Stimulated activated CD8-positive, alpha-beta memory T cell treated with anti-CD3 and anti-CD28 coated beads, Interleukin-2, amount 100 ng/mL, for 1 hour (primary cell): ENCODE measurements at places on chromosomes 12 and 14.

- DNase-seq: no peak
Measured at GRCh38 chr12:16475521-16475920, 128.1 kb downstream of the MGST1 start.

DNA sequence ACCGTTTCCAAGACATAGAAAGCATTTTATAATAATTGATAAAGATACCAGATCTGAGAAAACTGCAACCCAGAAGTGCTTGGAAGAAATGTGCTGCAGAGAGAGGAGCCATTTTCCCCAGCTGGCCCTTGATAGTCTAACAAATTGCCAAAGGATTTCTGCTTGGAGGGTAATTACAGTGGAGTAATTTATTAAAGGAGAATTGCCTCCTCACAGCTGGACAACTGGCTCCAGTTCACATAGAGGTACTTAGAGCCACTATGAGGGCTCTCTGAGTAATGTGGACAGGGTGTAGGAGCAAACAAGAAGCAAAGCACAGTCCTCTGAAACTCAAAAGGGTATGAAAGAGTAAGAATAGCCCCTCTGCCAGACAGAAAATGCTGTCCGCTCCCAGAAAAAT lies 335.6 kb downstream of the SYT1 start:
- no peak for DNase-seq

DNA sequence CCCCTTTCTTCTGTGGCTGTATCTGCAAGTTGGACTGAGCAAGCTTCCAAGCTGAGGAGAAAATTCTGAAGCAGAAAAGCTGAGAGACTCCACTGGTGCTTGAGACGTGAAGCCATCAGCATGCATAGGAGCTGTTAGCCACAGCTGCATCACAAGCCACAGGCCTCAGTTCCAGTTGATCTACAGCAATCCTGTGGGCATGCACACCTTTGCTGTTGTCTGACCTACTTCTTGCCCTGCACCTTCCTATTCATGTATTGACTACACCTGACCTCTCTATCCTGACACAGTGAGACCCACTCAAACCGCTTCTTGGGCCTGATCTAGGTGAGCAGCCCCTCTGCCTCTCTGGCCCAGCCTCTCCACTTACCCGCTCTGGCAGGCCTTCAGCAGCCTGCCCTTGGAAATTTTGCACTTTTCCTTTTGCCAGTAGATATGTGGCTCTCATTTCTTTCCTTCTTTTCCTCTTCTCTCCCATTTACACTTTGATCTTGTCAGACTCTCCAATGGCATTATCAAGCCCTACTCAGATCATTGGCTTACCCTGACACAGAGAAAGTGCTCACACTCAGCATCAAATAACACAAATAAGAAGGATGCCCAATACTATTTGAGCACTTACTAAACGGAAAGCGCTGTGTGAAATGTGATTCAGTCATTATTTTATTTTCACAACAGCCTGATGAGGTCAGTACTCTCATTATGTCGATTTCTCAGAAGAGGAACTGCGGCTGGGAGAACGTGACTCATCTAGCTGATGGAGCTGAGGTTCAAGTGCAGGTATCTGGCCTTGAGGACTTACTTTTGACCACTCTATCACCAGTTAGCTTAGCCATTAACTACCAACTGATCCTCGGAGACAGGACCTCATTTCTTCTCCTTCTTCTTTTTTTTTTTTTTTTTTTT lies 21.9 kb upstream of the PTGR2 start:
- DNase-seq: no peak

DNA sequence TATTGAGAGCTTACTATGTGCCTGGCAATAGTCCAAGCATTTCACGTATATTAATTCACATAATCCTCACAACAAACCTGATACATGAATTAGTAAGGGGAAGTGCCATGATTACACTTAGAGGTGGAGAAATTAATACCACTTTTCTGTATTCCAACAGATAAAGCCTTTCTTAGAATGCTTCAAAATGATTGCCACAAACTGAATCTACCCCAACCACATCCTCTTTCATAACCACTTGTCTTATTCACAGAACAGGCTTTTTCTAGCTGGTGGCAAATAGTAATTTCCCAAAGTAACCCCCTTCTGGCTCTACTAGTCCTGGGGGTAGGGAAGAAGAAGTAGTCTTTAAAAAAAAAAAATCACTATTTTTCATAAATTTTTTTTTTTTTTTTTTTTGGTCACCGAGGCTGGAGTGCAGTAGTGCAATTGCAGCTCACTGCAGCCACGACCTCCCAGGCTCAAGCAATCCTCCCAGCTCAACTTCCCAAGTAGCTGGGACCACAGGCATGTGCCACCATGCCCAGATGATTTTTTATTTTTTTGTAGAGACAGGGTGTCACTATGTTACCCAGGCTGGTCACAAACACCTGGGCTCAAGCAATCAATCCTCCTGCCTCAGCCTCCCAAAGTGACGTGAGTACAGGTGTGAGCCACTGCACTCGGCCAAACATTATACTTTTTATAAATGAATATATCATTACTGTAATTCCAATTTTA lies 59.0 kb upstream of the ARID2 start:
- DNase-seq: no peak

DNA sequence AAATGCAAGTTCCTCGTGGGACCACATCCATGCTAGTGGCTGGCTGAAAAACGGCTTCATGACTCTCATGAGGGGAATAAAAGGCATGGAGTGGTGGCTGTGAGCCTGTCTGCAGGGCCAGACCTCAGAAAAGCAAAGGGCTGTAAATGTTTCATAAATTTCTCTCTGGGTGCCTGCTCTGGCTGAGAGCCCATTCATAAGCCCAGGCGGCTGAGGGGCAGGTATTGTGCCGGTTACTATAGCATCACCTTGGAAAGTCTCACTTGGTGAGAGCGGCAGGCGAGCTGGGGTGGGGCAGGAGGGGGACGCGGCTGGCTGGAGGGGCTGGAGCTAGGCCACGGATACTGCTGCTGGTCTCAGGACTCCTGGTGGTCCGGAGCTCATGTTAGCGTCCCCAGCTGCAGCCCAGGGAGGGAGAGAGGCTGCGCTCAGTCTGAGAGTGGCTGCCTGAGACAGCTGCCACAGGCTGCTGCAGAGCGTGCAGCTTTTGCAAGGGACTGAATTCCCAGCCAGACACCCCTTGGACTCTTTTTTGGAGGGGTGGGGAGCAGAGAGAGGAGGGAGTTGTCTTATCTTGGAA lies at the start of gene SLC17A8:
Gene SLC17A8 (plus strand): TSS at position 431 of the 580 bp plus-strand sequence. CDS start 318 bp downstream, outside the sequence.
- DNase-seq: no peak

GRCh38 chr14:65177551-65177950 lies 75.2 kb upstream of the MAX start:
- DNase-seq: no peak

GRCh38 chr14:26722258-26722657 lies 124.4 kb upstream of the NOVA1 start:
- DNase-seq: no peak

- DNase-seq: no peak
Measured at GRCh38 chr12:101485021-101485420, 9.9 kb downstream of the SPIC start.

- no peak for DNase-seq
Measured at GRCh38 chr12:89965993-89966392, 257.4 kb upstream of the ATP2B1 start.

DNA sequence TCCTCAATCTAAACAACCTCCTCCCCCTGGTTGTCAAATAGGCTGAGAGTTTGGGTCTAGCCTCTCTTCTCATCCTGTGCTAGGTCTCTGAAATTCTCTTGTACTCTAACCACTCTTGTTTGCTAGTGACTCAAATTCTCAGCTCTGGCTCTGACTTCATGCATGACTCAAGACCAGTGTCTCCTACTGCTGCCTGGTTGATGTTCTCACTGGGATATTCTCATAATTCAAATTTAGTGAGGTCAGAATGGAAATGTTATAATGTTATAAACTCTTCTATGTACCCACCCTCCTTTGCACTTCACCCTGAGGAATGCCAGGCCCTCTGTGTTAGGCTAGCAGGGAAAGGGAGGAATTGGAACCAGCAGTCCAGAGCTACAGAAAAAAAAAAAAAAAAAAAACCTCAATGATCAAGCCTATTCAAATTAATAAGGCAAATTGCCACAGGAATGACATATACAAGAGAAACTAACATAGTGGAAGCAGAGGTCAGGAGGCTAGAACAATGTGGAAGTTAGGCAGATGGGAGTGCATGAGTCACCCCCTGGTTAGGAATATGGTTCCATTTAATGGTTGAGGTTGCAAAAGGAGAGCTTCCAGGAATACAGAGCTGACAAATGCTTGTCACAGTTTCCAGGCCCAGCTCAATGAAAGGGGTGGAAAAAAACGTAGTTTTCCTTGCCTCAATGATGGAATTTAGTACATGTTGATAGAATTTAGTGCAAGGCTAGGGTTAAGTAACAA lies 459.5 kb downstream of the RMST start:
- DNase-seq: no peak

- no peak for DNase-seq
Measured at GRCh38 chr12:121990692-121991603, 30.7 kb upstream of the BCL7A start.

DNA sequence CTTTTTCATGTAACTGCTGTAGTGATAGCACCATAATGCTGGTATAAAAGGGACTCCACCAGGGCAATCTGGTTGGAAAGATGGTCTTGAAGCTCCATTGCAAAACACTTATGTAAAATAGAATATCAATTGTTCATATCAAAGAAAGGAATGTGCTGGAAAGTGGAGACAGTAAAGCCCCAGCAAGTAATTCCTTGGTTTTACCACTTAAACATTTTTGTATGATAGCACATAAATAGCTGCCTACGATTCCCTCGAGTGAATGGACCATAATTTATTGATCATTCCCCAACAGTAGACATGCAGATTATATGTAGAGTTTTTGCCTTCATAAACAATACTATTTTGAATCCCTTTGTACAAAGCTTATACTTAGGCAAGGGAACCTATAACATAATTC lies 275.4 kb downstream of the PAWR start:
- no peak for DNase-seq

- DNase-seq: no peak
Measured at GRCh38 chr12:43655586-43655985, 103.0 kb downstream of the PUS7L start.

DNA sequence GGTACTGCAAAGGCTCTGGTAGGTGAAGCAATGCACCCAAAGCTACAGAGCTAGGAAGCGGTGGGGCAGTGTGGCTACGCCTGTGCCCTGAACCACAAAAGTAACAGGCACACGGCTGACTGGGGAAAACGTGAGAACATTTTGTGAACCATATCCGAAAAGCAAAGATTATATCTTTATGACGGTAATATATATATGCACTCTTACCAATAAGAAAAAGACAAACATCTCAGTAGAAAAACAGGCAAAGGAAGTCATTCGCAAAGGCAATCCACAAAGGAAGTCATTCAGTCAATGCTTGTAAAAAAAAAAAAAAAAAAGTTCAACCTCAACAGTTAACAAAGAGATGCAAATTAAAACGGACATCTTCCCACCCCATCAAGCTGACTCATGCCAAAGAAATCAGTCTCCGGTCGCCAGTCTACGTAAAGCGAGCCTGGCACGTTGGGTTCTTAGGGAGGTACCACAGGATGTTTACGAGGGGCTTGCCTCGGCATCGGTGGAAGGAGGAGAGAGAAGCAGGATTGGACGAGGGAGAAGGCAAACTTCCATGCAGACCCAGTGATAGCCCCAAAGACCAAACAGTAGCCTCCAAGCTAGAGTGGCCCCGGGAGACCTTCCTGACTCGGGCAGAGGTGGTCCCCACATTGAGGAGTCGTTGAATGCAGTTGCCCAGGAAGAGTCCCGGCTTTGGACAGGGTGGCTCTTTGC lies 39.4 kb upstream of the PPP2R5C start:
- peak; percentile 53 for DNase-seq

DNA sequence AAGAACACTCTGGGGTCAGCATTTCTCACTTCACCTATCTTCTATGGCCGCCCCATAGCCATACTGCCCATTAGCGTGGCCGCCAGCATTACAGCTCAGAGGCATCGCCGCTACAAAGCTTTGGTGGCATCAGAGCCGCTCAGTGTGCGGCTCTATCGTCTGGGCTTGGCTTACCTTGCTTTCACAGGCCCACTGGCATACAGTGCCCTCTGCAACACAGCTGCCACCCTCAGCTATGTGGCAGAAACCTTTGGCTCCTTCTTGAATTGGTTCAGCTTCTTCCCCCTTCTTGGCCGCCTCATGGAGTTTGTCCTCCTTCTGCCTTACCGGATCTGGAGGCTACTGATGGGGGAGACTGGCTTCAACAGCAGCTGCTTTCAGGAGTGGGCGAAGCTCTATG lies 2.6 kb downstream of the DNAJC22 start:
- no peak for DNase-seq

DNA sequence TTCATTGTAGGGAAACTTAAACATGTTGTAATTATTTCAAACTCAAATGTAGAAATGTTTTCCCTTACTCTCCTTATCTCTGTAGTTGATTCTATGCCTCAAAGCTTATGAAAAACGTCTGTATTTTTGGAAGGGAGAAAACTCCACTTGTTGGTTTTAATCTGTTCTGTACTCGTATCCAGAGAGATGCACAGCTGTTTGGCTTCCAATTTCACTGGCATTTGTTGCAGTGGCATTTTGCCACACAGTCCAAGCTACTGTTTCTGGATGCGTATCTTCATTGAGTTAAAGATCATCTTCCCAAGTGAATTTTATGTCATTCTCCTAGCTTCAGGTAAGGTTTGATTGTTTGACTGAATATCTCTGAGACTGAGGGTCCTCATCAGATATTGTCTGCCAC lies 481.4 kb downstream of the TRHDE start:
- DNase-seq: no peak

DNA sequence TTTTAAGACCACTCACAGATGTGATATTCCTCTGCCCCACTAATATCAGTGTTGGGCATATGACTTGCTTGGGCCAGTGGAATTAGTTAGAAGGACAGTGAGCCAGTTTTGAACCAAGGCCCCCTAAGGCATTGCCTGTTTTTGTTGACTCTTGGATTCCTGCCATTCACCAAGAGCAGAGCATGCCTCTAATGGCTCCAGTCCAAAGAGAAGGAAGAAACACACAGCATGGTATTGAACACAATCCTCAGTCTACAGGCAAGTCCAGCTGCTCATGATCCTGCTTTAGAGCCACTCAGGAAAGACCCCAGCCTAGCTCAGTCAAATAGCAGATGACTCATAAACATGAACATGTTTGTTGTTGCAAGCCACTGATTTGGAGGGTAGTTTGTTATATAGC lies 1201.5 kb downstream of the BCL11B start:
- DNase-seq: no peak

- no peak for DNase-seq
Measured at GRCh38 chr14:93725993-93726392, 62.3 kb downstream of the PRIMA1 start.

DNA sequence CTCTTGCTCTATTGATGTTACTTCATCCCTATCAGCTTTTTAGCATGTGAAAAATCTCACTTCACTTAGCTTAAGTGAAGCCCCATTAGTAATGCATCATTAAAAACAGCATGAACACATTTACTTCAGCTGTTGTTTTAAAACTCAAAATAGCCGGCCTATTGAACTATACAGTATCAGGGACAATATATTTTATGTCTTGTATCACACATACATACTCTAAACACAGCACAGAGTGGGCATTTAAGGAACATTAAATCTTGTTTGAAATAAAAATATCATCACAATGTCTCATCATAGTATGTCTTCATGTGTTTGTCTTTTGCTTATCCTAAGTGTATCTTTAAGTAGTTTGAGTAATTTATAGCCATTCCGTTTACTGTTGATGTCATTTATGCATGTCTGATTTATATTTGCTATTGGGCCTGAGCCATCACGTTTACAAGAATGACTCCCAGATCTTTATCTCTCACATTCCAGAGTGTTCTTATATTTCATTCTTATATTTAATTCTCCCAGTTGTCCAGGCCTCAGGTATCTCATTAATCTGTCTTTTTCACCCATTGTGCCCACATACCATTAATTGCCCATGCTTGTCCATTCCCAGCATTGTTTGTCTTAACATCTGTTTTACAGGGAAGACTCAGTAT lies 57.5 kb downstream of the ARHGAP5 start:
- DNase-seq: no peak

GRCh38 chr12:92926549-92926948 lies 2.5 kb downstream of the EEA1 start:
- DNase-seq: no peak
